Epithelial cell of proximal tubule (primary cell): ENCODE measurements at places on chromosomes 12 and 14. TPM values are rescaled to one million over a fixed set of nuclear protein-coding genes. Genes with fewer than 3 reads are reported as not detected.

GRCh38 chr14:61765225-61765943, 3.2 kb downstream of the SNAPC1 start:
- DNase-seq, result no peak

BCL2L14 gene
- not detected in 2 replicates for total RNA-seq

DNA sequence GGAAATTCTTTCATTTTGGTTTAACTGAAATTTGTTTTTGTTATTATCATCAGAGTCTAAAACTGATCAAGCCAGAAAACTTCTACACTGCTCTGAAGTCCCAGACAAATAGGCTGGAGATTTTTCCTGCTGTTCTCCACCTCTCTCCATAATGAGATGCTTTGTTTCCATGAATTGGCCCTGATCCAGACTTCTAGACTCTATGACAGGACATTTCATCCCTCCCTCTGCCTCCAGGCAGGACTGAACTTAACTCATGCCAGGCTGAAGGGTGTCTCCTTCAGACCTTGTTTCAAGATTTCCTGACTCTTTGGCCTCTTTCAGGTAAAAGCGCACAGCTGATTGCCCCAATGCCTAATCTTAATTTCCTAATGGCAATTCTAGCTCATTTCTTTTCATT, 69.1 kb upstream of the HOXC13 start:
- DNase-seq, result no peak

DNA sequence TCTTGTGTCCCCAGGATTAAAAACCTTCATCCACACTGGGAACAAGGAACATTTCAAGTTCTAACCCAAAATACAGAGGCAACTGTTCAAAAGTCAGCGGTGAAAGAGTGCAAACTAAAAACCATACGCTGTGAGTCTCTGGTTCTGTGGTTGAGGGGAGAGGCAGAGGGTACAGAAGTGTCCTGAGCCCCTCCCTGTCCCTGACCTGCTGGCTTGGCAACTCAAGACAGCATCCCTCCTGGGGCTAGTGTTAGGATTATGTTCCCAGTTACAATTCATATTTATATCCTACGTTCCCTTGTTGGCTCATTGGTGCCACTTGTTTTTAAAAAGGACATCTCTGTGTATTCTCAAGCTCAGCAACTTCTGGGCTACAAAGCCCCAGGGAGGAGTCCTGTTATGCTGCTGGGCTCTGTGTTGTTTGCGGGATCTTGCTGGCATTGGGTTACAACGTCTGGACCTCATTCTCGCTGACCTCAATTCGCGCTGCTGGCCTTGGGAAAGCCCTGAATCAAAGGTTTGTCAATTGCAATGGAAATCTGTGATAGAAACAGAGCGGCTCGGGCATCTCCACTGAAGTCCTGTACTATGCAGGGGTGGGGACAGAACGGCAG, 420.8 kb downstream of the FUT8 start:
- no peak for DNase-seq

- no peak for DNase-seq
These were observed 96.7 kb downstream of the CCER1 start for GRCh38 chr12:90858252-90858651.

- DNase-seq, result no peak
These were observed 69.4 kb upstream of the EVL start for GRCh38 chr14:99995700-99996356.

DNA sequence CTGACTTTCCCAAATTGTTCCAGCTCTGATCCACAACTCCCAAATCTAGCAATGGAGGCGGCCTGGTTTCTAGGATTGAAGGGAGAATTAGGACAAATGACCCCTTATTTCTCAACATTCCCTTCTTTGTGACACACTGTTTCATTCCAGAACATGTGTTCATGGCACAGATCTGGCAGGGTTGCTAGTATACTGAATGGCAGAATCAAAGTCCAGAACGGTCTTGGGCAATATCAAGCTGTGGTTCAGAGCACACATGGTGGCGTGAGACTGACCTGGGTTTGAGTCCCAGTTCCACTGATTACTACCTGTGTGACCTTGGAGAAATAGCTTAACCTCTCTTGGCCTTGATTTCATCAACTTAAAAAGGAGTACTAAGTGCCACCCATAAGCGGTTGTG, 152.5 kb downstream of the SAMD4A start:
- no peak for DNase-seq

GRCh38 chr14:93103392-93104080, 12.2 kb downstream of the ITPK1 start:
- DNase-seq, result no peak

KRT1 gene
- not detected in 2 replicates for total RNA-seq

DNA sequence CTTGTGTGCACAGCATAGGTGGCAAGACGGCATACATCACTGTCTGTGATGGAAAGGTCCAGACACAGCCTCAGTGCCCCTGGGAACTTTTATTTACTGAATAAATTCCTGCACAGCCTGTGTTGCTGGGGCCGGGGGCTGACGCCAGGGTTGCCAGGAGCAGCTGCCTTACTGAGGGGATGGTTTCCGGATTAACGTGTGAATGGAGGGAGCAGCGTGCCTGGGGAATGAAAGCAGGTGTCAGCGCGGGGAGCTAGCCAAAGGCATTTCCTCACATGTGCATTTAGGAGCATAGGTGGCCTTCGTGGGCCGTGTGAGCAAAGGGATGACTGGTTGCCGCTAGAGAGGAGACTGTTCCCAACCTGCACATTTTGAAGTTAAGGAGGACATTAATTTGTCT, 41.6 kb downstream of the SFSWAP start:
- DNase-seq, result no peak

COCH gene
- total RNA-seq, result 18.8 and 20.9 TPM in 2 replicates

DNA sequence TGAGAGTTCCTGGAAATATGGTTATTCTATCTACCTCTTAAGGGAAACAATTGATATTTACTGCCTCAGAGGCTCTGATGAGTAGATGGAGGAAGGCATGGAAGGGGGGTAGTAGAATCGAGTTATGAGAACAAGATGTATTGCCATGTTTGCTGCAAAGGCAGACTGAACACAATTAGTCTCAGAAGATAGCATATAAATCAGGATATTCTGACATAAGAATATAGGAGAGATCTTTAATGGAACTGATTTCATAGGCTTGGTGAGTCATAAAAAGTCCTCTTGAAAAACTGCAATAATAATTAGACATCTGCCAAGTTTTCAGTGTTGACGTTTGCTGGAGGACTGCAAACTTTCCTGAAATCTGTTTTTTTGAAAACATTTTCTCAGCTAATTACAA, 636.1 kb downstream of the TMTC2 start:
- no peak for DNase-seq

ESRRB gene
- total RNA-seq, result 0.17 TPM in 1 of 2 replicates, not detected in the other

GRCh38 chr12:3863756-3864155, 9.4 kb downstream of the PARP11 start:
- DNase-seq, result no peak

GRCh38 chr12:82069931-82070514, 288.2 kb downstream of the CCDC59 start:
- DNase-seq, result no peak

WNT1 gene
- total RNA-seq, result not detected in 2 replicates

DNA sequence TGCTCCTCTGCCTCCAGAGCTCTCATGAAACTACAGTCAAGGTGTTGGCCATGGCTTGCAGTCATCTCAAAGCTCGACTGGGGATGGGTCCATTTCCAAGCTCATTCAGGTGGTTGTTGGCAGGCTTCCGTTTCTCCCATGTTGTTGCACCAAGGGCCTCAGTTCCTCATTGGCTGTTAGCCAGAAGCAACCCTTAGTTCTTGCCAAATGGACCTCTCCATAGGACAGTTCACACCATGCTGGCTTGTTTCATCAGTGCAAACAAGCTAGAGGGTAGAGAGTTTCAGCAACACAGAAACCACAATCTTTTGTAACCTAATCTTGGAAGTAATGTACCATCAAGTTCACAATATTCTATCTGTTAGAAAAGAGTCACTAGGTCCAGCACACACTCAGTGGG, 22.7 kb upstream of the PPM1A start:
- no peak for DNase-seq

DNA sequence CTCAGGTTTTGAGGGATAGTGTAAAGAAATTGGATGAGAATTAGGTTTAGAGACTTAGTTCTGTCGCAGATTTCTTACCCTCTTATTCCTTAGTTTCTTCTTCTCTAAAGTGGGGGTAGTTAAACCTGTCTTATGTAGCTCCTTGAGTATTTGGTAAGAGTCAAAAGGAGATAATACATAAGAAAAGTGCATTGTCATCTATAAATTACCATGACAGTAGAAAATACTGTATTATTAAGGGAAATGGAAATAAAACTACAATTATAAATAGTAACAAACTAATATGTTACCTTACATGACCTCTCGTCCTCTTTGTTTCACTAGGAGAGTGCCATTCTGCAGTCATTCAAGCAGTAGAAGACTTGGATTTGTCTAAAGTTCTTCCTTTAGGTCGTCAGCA, 49.0 kb downstream of the UTP20 start:
- no peak for DNase-seq

OVCH1 gene
- not detected in 2 replicates for total RNA-seq

- no peak for DNase-seq
These were observed 226.9 kb upstream of the CRY1 start for GRCh38 chr12:107320033-107320928.

KRT3 gene
- total RNA-seq, result 0.06 TPM in 1 of 2 replicates, not detected in the other

DNA sequence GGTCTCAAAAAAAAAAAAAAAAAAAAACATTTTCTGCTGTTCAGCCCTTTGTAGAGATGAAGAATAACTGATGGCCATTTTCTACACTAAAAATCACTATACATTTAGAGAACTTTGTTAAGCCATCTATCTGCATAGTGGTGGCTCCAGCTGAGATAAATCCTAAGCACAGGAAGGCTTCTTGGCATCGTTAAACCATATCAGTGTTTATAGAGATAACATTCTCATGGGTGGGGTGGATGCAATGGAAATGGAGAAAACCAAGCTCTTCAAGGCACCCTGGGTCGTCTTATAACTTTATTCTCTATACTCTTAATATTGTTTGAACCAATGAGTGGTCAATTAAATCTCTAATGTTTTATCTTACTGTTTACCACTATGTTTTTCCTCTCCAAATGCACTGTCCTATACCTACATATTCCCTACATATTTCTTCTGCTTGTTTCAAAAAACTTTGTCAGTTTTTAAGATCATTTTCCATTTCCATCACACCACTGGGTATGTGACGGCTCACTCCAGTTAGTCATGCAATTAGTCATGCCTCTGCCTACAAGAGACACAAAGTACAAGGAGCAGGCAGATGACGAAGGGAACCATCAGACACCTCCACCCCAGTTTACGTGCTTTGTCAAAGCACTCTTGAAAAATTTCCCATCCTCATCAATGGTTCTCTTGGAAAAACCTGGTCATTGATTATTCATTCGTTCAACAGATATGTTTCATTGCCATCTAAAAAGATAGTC, 119.3 kb upstream of the OVCH1 start:
- DNase-seq, result no peak

TAS2R9 gene
- not detected in 2 replicates for total RNA-seq

TMPRSS12 gene
- not detected in 2 replicates for total RNA-seq

- DNase-seq, result no peak
These were observed 4.8 kb downstream of the TNFAIP2 start for GRCh38 chr14:103127861-103128598.

- DNase-seq, result peak; percentile 9
These were observed 3.4 kb upstream of the NXPH4 start for GRCh38 chr12:57213058-57213715.

GRCh38 chr14:78605025-78605762, 435.0 kb downstream of the NRXN3 start:
- DNase-seq, result no peak

DNA sequence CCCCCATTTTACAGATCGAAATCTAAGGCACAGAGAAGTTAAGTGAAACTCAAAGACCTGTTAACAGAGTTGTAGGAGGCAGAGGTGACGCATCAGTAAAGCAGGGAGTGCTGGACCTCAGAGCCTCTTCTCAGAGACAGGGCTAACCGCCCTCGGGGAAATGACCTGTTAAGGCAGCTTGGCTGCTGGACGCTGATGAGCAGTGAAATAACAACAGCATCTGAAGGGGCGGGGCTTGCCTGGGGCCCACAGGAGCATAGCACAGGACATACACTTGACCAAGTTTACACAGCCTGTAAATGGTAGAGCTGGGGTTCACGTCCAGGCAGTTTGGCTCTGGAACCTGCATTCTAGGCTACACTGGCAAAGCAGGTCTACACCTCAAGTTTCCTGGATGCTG, 39.3 kb downstream of the LRTM2 start:
- DNase-seq, result peak; percentile 10

GRCh38 chr12:57498571-57498970, 10.7 kb downstream of the MARS1 start:
- DNase-seq, result no peak

KLHL33 gene
- under 0.01 and 0.17 TPM in 2 replicates for total RNA-seq

ATXN7L3B gene
- total RNA-seq, result 13.1 and 20.5 TPM in 2 replicates

- DNase-seq, result no peak
These were observed 358.5 kb upstream of the SFSWAP start for GRCh38 chr12:131352296-131352900.

DNA sequence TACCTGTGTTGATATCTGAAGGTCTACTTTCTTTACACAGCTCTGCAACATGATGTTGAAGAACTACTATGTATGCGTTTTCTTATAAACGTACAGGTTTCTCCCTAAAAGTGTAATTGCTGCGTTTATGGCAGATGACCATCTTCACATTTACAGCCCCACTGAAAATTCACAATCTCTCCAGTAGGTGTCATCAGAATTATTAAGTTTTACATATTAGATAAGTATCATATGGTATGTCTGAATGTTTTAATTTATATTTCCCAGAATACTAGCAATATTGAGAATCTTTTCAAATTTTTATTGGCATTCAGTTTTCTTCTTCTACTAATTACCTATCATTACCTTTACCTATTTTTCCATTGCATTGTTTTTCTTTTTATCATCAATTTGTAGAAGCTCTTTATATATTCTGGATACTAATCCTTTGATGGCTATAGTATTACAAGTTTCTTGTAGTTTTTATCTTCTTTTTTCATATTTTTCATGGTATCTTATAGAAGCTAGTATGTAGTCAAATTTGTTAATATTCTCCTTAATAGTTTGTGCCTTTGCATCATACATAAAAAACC, 123.5 kb downstream of the CAPZA3 start:
- DNase-seq, result no peak

KRT5 gene
- not detected in 2 replicates for total RNA-seq

- no peak for DNase-seq
These were observed 2.4 kb upstream of the GPRC5D start for GRCh38 chr12:12954356-12954755.

E2F7 gene
- total RNA-seq, result 20.5 and 22.1 TPM in 2 replicates

DNA sequence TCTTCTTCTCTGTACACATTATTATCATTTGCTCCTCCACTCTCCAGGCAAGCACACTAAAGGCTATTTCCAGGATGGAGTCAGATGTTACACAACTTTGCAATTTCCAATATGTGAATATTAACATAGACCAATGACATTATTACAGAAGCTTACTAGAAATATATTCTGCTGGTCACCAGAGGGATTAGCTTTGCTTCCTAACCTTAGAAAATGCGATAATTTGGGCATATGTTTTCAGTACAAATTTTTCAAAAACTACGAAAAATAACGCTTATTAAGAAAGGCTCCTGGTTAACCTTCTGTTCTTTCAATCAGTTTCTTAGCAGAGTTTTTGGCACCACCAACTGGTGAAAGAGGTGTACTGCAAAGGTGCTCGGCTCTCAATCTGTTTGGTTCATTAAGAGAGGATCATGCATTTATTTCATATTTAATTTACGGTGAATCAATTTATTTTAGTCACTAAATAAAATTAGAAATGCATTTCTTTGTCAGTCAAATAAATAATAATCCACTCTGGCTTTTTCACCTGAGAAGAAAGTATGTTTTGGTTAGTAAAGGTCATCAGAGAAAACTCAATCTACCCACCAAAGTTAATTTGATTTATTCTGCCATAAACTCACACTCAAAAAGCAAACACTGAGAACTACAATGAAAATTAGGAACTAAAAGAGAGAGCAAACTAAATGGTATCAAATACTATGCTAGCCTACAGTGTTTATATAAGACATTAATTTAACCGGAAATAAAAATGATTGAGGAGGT, 39.2 kb downstream of the EFCAB11 start:
- DNase-seq, result no peak

- DNase-seq, result no peak
These were observed 395.8 kb upstream of the FBXO33 start for GRCh38 chr14:39827901-39828655.
